Left renal pelvis (tissue), 4 donors: ENCODE measurements at places on chromosomes 7 and 10. TPM values are rescaled to one million over a fixed set of nuclear protein-coding genes. Genes with fewer than 3 reads are reported as not detected.

TET1 gene
- 15.1 TPM for polyA plus RNA-seq

CRYGN gene
- polyA plus RNA-seq, result 3.5 TPM

IFIT1B gene
- 0.17 TPM for polyA plus RNA-seq

SPDYE9 gene
- polyA plus RNA-seq, result 0.95 TPM

ADD3 gene
- 266 TPM for polyA plus RNA-seq

FZD1 gene
- 56.8 TPM for polyA plus RNA-seq

SORBS1 gene
- 30.8 TPM for polyA plus RNA-seq

PON1 gene
- polyA plus RNA-seq, result 0.93 TPM

CHN2 gene
- 21.8 TPM for polyA plus RNA-seq

SEMA3A gene
- 14.7 TPM for polyA plus RNA-seq

ZEB1 gene
- 33.9 TPM for polyA plus RNA-seq

EXOC4 gene
- polyA plus RNA-seq, result 77.3 TPM

ECHDC3 gene
- 11.7 TPM for polyA plus RNA-seq

PSD gene
- 13.3 TPM for polyA plus RNA-seq

LBX1 gene
- not detected for polyA plus RNA-seq

SEC61A2 gene
- polyA plus RNA-seq, result 15.8 TPM

MBL2 gene
- polyA plus RNA-seq, result not detected

SFTPA2 gene
- polyA plus RNA-seq, result 0.34 TPM

ADRA2A gene
- polyA plus RNA-seq, result 3.3 TPM
